Pancreas (tissue), 10 donors: ENCODE measurements at places on chromosomes 6 and 20. TPM values are rescaled to one million over a fixed set of nuclear protein-coding genes. Genes with fewer than 3 reads are reported as not detected.

Gene EXOC2
- 5.8 TPM for total RNA-seq

Gene PLA2G7
- not detected for total RNA-seq

Gene SLC52A3
- 1.1 TPM for total RNA-seq

Gene LPA
- total RNA-seq: 2.1 TPM

Gene GHRH
- total RNA-seq: not detected

Gene COL12A1
- 3.2 TPM for total RNA-seq

Gene OLIG3
- total RNA-seq: not detected

Gene RIMS4
- total RNA-seq: 0.20 TPM

Gene BPIFB1
- not detected for total RNA-seq

Gene RRAGD
- 13.9 TPM for total RNA-seq

Gene DYNLT2
- 0.20 TPM for total RNA-seq

Gene TXNDC5
- 63.4 TPM for total RNA-seq

Gene TPBG
- total RNA-seq: 4.1 TPM

Gene TAGAP
- 2.0 TPM for total RNA-seq

Gene LHFPL5
- 3.0 TPM for total RNA-seq

Gene SLC17A1
- total RNA-seq: not detected

Gene CLIC5
- 0.97 TPM for total RNA-seq

Gene EFCAB8
- total RNA-seq: 0.19 TPM

Gene UNC93A
- total RNA-seq: not detected

Gene INSM1
- total RNA-seq: 1.6 TPM

Gene SLC2A10
- total RNA-seq: 11.6 TPM

Gene FGD2
- 4.2 TPM for total RNA-seq

Gene BPI
- not detected for total RNA-seq

Gene VARS2
- total RNA-seq: 15.7 TPM

Gene NUDT3
- 19.2 TPM for total RNA-seq

Gene C6orf58
- total RNA-seq: not detected

Gene LCA5
- 3.0 TPM for total RNA-seq

Gene AHCY
- 41.2 TPM for total RNA-seq

Gene HTR1B
- total RNA-seq: 0.09 TPM

Gene LY6G6C
- total RNA-seq: not detected

Gene PEDS1
- 9.8 TPM for total RNA-seq

Gene NNAT
- total RNA-seq: 0.31 TPM

Gene CTCFL
- not detected for total RNA-seq

Gene ATP9A
- total RNA-seq: 41.0 TPM

Gene STMN3
- total RNA-seq: 7.0 TPM

Gene RBM24
- total RNA-seq: not detected

Gene LSM2
- 23.1 TPM for total RNA-seq

Gene PTGIS
- 11.9 TPM for total RNA-seq

Gene TTK
- total RNA-seq: 0.12 TPM

Gene LAMA2
- 9.7 TPM for total RNA-seq

Gene ARMC12
- total RNA-seq: 0.12 TPM

Gene BPIFB2
- total RNA-seq: not detected
